ENCODE measurements at places on chromosomes 6 and 20.

GRCh38 chr6:95949985-95950384 is 65.8 kb upstream of the FUT9 start:
- no peak for DNase-seq

DNA sequence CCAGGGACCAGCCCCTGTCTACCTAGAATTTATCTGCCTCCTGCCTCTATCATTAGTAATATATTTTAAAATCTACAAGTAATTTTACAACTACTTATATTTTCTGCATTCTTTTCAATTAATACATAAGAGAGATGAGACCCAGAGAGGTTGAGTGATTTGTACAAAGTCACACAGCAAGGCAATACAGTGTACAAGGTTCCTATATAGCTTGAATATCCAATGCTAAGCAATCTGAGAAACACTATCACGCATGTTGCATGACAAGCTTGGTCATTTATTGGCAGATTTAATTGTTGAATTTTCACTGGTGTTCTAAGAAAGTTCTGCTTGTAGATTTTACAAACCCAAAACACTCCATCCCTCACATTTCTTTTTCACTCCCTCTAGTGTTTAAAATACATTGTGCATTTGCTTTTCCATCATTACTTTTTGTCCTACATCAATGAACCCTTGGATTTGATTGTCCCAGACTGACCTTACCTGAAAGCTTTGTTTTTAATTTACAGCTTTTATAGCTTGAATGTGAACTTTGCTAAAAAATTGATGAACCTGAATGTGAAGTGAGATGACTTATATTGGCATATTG is 520.9 kb upstream of the CITED2 start:
- no peak for DNase-seq

DNA sequence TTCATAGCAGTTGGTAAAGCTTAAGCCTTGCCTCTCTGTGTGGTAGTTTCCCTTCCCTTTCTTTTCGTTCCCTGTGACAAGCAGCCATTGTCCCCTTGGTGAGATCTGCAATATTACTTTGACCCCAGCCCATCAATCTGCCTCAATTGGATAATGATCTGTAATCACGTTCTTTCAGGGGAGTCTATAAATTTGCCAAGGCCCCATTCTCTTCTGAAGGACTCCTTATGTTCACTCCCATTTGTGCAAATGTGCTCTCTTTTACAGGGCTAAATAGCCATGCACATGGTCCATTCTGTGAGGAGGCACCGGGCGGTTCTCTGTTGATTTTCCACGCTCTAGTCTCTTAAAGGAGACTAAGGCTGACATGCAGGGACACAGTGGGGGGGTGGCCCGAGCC is 660.4 kb upstream of the SLC35B3 start:
- no peak for DNase-seq

DNA sequence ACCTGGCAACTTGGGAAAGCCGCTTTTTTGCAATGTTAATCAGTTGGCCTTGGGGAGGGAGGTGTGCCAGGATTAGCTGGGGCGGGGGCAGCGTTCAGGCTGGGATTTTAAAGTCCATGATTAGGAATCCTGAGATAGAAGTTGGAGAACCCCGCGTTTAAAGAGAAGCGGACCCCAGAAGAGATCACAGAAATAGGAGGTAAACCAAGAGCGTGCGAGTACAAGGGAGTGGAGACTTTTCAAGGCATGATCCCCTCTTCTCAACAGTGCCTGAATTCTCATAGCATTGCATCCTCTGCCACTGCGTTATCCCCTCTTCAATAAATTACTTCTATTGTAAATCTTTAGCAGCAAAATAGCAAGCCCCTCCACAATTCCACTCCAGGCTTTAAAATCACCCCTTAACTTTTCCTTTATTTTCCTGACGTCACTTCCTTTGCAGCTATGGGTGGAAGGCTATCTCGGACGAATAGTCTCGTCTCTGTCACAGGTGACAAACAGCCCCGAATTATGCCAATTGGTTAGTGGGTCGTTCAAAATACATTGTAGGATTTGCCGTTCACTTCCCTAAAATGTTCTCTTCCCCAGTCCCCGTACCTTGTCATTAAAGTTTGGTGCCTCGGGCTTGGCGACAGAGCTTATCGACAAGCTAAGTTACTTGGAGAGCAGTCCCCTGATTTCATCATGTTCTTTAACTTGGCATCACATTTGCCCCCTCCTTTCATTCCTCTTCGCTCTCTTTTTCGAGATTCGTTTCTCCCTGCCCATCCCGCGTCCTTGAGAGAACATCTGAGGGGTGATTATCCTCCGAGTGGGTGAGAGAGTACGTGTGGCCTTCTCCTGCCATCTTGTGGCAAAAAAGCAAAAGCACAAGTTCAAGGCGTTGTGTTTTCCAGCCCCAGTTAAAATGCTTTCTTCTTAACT is 17.1 kb downstream of the OR2B2 start:
- DNase-seq, result peak; percentile 79

DNA sequence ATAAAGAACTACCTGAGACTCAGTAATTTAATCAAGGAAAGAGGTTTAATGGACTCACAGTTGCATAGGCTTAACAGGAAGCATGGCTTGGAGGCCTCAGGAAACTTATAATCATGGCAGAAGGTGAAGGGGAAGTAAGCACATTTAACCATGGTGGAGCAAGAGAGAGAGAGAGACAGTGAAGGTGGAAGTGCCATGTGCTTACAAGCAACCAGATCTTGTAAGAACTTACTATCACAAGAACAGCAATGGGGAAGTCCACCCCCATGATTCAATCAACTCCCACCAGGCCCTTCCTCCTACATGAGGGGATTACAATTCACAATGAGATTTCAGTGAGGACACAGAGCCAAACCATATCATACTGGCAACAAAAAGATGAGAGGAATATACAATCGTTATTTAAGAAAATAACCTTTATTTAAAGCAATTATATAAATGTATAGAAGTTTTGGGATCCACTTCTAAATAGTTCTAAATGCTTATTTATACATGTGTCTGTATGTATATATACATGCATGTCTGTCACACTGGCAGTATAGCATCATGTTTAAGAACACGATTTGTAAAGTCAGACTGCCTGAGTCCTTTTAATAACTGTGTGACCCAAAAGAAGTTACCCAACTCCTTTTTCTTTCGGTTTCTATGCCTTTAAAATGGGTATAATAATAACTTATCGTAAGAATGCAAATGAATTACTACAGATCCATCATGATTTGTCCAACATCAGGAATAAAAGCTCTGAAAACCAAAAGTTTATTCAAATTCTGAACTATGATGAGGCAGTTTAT is 255.7 kb upstream of the THEMIS start:
- no peak for DNase-seq

DNA sequence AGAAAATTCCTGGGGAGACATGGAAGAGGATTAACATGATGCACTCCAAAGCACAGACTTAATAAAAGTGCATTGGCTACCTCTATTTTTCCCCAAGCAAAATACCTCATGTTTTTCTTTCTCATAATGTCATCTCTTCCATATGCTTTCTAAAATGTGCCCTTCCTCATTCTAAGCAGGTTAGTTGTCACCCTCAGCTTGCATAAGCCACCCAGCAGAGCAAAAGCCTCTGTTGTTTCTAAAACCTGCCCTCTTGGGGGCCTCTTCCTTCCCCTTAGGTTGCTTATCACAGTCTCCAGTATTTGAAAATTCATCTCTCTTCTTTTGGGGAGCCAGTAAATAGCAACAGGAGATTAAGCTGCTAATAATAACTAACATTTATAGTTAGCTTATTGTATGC is 183.6 kb upstream of the FLRT3 start:
- no peak for DNase-seq

DNA sequence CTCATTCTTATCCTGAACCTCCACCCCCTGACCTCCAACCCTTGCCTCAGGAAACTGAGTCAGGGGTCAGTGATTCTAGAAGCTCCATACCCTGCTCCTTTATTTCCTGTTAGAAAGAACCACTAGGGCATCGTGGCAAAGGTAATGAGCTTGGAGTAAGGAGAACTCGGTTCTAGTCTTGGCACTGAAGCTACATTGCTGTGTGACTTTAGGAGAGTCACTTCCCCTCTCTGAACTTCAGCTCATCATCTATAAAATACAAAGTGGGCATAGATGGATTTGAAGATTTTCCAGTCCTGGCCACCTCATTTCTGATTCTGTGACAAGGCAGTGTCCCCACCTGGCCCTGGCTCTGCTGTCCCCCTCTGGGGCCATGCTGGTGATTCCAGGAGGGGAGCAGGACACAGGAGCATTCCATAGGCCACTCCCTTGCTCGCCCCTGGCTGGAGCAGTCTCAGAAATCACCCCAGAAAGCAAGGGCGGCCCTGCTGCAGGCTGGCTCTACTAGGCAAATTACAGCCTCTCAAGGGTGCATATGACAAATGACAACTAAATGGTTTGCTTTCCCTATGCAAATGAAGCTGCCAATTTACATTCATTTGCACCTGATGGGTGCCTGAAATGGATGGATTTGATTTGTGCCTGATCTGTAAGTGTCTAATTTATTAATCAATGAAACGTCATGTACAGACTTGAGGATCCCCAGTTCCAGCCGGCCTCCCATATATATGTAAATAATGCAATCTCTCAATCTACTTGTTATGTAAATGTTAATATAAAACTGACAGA is 62.2 kb downstream of the LRFN2 start:
- DNase-seq, result no peak

DNA sequence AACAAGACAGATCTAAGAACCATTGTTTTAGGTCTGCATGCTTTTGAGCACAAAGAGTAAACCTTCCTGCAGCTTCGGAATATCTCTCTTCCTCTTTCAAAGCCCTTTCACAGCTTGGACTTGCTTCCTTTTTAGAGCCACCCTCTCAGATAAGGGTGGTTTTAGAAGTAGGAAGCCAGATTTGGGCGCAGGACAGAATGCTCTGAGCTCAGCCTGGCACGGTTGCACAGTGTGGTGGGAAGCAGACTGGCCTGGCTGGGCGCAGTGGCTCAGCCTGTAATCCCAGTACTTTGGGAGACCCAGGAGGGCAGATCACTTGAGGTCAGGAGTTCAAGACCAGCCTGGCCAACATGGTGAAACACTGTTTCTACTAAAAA is 35.6 kb upstream of the PNRC1 start:
- no peak for DNase-seq

- DNase-seq, result peak; percentile 59
Measured at GRCh38 chr6:156949376-156949775, 172.2 kb downstream of the ARID1B start.

- no peak for DNase-seq
Measured at GRCh38 chr6:139369068-139369467, 5.4 kb downstream of the CITED2 start.

DNA sequence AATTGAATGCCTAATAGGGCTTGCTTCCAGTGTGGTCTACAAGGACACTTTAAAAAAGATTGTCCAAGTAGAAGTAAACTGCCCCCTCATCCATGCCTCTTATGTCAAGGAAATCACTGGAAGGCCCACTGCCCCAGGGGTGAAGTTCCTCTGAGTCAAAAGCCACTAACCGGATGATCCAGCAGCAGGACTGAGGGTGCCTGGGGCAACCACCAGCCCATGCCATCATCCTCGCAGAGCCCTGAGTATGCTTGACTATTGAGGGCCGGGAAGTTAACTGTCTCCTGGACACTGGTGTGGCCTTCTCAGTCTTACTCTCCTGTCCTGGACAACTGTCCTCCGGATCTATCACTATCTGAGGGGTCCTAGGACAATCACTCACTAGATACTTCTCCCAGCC is 411.5 kb downstream of the TENT5A start:
- no peak for DNase-seq

GRCh38 chr6:52590152-52590891 is 13.5 kb upstream of the TRAM2 start:
- peak; percentile 42 for DNase-seq

- no peak for DNase-seq
Measured at GRCh38 chr6:113894712-113895674, 37.8 kb downstream of the MARCKS start.

- no peak for DNase-seq
Measured at GRCh38 chr20:7806831-7807230, 133.4 kb downstream of the HAO1 start.

DNA sequence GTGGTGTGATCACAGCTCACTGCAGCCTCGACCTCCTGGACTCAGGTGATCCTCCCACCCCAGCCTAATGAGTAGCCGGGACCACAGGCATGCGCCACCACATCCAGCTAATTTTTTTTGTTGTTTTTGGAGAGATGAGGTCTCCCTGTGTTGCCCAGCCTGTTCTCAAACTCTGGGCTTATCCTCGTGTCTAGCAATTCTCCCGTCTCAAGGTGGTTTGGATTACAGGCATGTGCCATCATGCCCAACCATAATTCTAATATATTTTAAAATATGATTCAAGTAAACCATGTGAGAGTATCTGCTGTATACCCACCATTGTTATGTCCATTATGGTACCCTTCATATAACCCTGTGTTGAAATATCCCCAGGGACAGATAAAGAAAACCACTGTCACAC is 60.3 kb upstream of the C20orf144 start:
- DNase-seq, result no peak

DNA sequence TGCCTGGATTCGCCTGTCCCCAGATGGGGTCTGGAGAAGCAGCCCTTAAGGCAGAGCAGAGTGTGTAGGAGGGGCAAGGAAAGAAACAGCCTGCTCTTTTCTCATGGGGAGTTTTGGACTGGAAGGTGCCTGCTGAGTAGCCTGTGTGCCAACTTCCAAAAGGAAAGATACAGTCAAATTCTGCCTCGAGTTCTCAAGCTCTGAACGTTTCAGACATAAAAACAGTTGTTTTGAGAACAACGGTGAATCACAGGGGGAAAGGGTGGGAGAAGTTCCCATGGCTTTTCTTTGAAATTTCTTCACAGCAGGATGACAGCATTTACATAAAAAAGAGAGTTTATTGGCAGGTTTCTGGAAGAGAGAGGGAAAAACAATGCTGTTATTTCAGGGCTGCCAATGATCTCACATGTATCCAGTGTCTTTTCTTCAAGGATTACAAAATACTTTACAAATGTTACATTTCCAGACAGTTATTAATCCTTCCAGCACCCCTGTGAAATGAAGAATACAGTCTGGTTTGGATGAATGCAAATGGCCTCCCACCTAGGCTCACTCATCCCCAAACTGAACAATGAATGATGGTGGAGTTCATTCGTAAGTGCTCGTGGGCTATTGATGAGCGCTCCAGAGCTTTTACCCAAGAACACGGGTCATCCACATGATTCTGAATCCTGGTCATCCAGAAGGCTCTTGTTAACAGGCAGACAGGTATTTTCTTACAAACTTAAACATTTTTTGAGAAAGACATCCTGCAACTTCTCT is 33.8 kb upstream of the ECI2 start:
- DNase-seq, result no peak

- no peak for DNase-seq
Measured at GRCh38 chr6:149230712-149231460, 86.6 kb upstream of the TAB2 start.
